T-helper 17 cell (primary cell): ENCODE measurements at places on chromosomes 6 and 20.

DNA sequence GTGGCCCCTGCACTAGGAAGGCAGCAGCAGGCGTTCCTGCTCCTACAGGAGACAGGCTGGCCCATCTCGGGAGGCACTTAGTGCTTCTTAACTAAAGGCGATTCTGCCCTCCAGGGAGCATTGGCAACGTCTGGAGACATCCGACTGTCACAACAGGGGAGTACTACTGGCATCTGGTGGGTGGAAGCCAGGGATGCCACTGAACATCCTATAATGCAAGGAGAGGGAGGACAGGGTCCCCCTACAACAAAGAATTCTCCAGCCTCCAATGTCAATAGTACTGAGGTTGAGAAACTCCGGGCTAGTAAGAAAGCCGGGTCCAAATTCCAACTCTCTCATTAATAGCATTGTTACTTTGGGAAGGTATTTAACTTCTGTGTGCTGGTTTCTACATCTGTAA, 119.4 kb upstream of the ARMC2 start:
- no peak for DNase-seq

- DNase-seq, result no peak
Observed at GRCh38 chr20:47370850-47371782, 14.6 kb upstream of the ZMYND8 start.

DNA sequence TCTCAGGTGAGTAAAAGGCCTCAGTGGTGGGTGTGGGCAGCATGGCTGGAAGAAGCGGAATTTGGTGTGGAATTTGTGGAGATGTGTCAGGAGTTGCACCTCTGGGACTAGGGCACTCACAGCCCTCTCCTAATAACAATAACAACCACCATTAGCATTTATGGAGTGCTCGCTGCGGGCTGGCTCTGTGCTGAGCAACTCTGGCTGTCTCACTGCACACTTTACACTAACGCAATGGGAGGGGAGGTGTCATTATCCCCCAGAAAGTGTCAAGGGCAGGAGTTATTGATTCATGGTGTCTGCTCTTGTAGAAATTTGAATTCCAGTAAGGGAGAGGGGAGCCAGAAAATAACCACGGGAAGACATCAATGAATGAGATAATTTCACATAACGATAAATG, 22.7 kb upstream of the SCRT2 start:
- no peak for DNase-seq

- DNase-seq, result no peak
Observed at GRCh38 chr6:155272353-155273232, 8.8 kb downstream of the CLDN20 start.

GRCh38 chr6:155850408-155850841, 394.8 kb upstream of the NOX3 start:
- DNase-seq, result no peak

DNA sequence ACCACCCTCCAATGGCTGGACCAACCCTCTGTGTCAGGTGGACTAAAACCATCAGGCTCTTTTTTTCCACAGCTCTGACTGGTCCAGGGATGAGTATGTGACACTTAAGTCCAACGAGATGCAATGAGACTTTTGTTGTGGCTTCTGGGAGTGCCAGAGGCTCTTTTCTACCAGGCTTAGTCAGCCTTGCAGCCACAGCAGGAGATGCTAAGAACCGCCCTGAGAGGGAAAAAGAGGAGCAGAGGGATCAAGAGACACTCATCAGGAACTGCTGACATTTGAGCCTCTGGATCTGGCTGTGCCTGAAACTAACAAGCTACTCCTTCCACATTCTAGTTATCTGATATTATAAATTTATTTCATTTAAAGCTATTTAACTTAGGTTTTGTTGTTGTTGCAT, 270.9 kb upstream of the SULF2 start:
- no peak for DNase-seq

DNA sequence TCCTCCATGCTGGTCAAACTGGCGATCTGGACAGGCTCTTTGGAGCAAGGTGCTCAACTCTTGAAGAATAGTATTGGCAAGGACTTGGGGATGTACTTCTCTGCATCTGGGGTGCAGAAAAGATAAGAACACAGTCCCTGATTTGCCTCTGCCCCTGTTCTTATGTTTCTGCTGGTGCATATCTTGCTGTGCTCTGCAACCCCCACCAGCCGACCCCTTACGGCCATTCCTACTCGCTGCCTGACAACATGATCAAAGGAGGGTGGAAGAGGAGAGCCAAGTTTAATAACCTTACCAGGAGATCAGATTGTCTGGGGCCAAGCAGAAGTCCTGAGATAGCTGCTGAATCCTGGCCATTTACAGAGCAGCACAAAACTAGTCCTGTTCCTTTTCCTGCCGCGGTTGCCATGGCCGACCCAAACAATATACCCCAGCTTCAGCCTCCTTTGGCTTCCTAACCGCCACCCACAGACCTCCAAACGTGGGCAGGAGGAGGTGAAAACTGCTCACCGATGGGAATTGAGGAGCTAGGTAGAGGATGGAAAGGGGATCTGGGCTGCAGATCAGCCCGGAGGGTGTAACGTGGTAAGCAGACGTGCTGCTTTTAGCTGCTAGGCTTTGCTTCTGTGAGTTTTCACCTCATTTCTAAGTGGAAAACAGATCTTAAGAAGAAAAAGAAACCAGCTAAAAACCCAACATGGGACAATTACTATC, 60.9 kb downstream of the ATXN1 start:
- DNase-seq, result no peak

DNA sequence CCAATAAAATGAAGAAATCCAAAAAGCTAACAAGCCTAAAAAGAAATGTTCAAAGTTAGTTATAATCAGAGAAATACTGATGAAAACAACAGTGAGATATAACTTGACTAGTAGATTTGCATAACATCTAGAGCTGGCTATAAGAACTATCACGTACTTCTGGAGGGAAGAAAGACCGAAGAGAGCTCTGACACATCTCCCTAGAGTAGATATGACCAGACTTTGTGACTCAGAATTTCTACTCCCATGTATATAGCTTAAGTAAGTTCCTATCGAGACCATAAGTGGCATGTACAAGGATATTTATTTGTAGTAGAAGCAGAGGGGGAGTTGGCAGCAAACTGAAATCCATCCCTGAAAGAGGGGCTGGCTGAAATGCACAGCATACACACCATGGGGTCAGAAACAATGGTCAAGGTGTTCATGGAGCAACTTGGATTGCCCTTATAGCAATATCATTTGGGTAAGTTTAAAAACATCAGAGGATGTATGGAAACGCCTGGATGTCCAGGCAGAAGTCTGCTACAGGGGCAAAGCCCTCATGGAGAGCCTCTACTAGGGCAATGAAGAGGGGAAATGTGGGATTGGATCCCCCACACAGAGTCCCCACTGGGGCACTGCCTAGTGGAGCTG, 25.6 kb upstream of the IL17A start:
- DNase-seq, result no peak

GRCh38 chr20:25517124-25517523, 68.2 kb downstream of the NINL start:
- no peak for DNase-seq

DNA sequence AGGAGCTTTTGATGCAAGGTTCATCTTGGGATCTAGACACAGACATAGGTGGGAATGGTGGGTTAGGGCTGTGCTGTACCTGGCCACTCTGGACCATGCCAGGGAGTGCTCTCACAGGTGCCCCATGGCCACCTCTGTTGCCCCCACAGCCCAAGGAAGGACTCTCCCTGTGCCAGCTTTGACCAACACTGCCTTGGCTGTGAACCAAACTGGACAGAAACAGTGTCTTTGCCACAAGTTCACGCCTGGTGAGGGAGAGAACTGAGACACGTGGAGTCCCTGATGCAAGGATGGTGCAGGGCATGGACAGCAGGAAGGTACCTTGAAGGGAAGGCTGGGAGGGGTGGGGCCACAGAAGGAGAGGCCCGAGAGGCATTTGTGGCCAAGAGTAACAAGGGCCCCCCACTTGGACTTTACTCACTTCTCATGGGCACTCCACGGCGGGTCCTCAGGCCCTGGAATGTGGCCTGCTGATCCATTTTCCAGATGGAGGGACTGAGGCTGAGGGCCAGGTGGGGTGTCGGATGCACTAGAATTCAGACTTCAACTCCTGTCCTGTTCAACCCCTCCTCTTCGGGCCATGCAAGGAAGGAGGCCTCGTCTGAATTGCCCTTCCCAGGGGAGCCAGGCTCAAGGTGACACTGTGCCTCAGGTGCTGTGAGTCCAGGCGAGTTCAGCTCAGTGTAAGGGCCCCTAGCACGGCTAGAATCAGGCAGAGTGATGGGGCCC, 103.3 kb downstream of the YTHDF1 start:
- DNase-seq, result no peak

GRCh38 chr20:44542890-44543289, 21.0 kb upstream of the SERINC3 start:
- DNase-seq, result no peak

- no peak for DNase-seq
Observed at GRCh38 chr20:12012241-12013222, 94.8 kb downstream of the BTBD3 start.

DNA sequence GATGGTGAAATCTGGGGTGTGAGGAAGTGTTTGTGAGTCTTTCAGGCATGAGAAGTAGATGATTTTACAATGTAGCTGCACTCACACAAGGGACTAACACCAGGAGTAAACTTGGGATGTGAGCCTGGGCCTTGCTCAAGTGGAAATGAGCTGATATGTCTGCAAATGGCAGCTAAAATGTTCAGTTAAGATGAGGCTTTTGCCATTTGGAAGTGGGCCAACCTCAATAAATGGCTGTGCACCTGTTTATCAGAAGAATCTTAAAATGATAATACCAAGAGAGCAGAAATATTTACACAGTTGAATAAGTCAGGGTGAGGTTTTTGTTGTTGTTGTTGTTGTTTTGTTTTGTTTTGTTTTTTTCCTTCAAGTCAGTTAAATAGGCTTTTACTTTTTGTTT, 25.7 kb upstream of the KLHL31 start:
- DNase-seq, result no peak

GRCh38 chr20:39676857-39677391, 714.8 kb downstream of the DHX35 start:
- no peak for DNase-seq

DNA sequence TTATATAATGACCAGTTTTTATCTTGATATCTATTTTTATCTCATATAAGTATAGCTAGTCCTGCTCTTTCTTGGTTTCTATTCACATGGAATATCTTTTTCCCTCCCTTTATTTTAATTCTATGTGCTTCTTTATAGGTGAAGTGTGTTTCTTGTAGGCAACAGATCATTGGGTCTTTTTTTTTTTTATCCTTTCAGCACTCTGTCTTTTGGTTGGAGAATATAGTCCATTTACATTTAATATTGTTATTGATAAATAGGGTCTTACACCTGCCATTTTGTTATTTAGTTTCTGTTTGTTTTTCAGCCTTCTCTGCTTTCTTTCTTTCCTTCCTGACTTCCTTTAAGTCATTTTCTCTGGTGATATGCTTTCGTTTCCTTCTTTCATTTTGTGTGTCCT, 22.2 kb upstream of the LAMA2 start:
- no peak for DNase-seq

DNA sequence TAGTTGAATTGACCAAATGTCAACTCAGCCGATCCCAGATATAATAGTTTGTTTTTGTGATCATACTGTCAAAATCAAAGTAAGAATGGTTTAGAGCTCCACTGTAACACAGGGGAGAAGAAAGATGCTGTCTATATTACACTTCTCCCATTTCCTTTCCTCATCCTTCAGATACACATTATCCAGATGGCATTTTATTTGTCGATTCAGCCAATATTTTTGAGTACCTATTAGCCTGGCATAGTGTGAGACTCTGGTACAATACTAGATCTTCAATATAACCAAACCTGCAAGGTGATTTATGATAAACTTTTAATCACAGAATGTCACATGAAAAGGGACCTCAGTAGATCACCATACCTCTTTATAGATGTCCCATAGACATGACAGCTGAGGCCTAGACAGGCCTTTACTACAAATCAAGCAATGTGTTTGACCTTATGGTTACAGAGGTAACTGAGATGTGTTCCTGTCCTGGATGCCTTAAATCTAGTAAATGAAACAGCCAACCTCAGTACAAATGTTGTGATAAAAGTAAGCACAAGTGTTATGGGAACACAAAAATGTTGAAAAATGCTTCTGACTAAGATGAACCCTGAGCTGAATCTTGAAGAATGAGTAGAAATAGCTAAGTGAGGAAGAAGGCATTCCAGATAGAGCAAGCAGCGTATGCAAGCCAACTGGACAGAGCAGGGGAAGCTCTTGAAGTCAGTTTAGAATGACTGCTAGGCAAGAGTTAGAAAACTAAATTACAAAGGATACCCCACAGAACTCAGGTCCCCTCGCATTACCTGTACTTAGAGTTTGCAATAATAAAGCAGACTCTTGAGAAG, 1.9 kb downstream of the FBXO9 start:
- no peak for DNase-seq

DNA sequence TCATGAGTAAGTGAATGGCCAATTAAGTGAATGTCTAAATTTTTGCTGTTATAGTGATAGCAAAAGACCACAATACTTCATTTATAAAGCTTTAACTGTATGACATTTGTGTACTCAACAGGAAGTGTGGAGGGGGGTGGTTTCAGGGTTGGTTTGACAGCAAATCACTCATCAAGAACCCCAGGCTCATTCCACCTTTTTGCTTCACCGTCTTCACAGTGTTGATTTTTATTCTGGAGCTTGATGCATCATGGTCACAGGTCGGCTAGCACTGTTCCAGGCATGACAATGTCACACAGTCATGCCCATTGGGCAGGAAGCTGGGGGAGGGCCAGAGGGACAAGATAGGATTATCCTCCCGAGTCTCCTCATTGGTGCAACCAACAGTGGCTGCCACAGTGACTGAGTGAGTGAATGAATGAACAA, 75.0 kb downstream of the MDGA1 start:
- no peak for DNase-seq

- DNase-seq, result no peak
Observed at GRCh38 chr6:11393713-11394627, 143.6 kb upstream of the TMEM170B start.

GRCh38 chr6:56370561-56371211, 123.3 kb upstream of the COL21A1 start:
- no peak for DNase-seq

DNA sequence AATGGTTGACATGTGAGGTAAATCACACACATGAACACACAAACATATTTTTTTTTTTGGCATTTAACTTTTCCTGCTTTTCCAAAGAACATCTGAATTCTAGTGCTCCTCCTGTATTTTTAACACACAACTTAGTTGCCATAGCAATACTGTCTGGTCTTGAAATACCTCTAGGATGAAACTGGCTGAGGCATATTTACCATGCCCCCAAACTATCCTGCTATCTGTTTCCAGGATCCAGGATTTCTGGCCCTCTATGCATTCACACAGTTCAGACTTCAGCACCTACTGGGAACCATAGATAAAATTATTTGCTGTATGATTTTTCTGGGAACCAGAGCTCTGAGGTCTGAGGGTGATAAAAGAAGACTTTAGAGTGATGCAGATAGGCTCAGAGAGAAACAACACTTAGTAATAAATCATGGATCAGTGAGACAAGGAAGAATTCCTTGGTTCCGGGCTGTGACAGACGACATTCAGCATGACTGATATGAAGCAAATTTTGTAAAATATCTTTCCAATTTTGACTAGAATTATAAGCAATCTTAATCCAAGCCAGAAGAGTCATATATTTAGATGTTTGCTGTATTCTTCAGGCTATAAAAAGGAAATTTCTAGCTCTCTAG, 359.7 kb downstream of the BTBD9 start:
- DNase-seq, result no peak
